Dermis microvascular lymphatic vessel endothelial cell (primary cell): ENCODE measurements at places on chromosomes 11 and 22. TPM values are rescaled to one million over a fixed set of nuclear protein-coding genes. Genes with fewer than 3 reads are reported as not detected.

The APOA1 gene
- not detected in 2 replicates for total RNA-seq

The GDPD4 gene
- not detected in 2 replicates for total RNA-seq

The TANGO2 gene
- total RNA-seq = 40.1 and 75.0 TPM in 2 replicates

The PANX3 gene
- total RNA-seq = not detected in 2 replicates

The KCNJ4 gene
- not detected in 2 replicates for total RNA-seq

The SMC1B gene
- under 0.01 TPM in 2 replicates for total RNA-seq

The NUP98 gene
- 82.4 and 106 TPM in 2 replicates for total RNA-seq

The CCDC116 gene
- total RNA-seq = under 0.01 and 0.13 TPM in 2 replicates

The MMP3 gene
- not detected in 2 replicates for total RNA-seq

The PDGFB gene
- 22.6 and 47.0 TPM in 2 replicates for total RNA-seq

The OR51B4 gene
- total RNA-seq = not detected in 2 replicates

The TP53I11 gene
- total RNA-seq = 10.0 and 28.8 TPM in 2 replicates

The CREB3L1 gene
- total RNA-seq = under 0.01 and 0.25 TPM in 2 replicates

The TREH gene
- total RNA-seq = not detected in 2 replicates

The DEUP1 gene
- total RNA-seq = not detected in 2 replicates

The C11orf21 gene
- total RNA-seq = not detected in 2 replicates

The THY1 gene
- 3.8 and 10.1 TPM in 2 replicates for total RNA-seq

The MPZL3 gene
- total RNA-seq = 3.2 and 3.7 TPM in 2 replicates

The FZD4 gene
- total RNA-seq = 143 and 147 TPM in 2 replicates

The VSIG2 gene
- total RNA-seq = 0.13 TPM in 1 of 2 replicates, not detected in the other

The OR4A16 gene
- not detected in 2 replicates for total RNA-seq

The TCN1 gene
- not detected in 2 replicates for total RNA-seq

The OR5B21 gene
- not detected in 2 replicates for total RNA-seq

The SLC5A1 gene
- under 0.01 TPM in 2 replicates for total RNA-seq
